Activated T-helper 1 cell treated with Interleukin-2 at 50 U/mL for 16 hours (primary cell): ENCODE measurements at places on chromosomes 16 and 17.

GRCh38 chr17:72671016-72671415 lies 421.5 kb downstream of the SLC39A11 start:
- no peak for DNase-seq

DNA sequence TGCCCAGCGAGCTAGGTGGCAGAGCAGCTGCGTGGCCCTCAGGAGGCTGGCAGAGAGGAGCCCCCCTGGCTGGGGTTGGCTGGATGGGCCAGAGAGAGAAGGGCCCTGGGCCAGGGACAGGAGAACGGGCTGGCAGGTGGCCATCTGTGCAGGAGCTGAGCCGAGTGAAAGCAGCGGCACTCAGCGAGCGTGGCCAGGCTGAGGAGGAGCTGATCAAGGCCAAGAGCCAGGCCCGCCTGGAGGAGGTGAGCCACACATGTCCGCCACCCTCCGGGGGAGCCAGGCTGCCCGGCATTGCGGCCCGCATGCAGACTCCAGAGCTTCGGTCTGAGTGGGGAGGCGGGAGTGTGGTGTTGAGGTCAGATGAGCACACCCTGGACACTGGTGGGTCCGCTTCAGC lies 2.1 kb upstream of the RAC3 start:
- DNase-seq, result no peak

GRCh38 chr17:41527063-41528023 lies 765 bp downstream of the KRT19 start:
- no peak for DNase-seq

DNA sequence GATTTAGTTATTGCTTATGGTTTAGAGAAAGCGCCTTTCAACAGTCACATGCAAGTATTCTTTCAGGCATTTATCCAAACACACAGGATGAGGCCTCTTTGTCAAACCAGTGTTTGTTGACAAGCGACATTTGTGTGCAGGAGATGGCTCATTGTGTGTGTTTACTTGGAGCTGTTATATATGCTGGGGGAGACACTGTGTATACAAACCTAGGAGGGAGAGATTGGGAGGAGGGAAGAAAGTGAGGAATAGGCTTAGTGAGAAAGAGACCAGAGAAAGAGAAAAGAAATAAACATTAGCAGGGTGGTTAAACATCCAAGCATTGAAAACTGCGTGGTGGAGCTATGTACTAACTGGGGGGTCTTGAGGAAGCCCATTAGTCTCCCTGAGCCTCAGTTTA lies 437.6 kb downstream of the MAF start:
- no peak for DNase-seq

GRCh38 chr17:798246-798645 lies 16.1 kb downstream of the MRM3 start:
- no peak for DNase-seq

DNA sequence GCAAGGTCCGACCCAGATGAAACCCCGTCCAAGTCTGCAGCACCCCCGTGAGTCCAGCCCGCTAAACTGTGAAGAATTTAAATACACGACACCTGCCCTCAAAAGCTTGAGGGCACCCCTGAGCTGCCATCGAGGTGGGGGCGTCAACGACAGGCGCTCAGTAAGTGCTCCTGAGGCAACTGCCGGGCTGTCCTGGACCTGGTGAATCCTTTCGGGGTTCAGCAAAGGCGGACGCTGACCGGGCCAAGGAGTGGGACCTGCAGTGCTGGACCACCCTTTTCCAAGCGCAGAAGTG lies 512 bp upstream of the ENDOV start:
- no peak for DNase-seq

DNA sequence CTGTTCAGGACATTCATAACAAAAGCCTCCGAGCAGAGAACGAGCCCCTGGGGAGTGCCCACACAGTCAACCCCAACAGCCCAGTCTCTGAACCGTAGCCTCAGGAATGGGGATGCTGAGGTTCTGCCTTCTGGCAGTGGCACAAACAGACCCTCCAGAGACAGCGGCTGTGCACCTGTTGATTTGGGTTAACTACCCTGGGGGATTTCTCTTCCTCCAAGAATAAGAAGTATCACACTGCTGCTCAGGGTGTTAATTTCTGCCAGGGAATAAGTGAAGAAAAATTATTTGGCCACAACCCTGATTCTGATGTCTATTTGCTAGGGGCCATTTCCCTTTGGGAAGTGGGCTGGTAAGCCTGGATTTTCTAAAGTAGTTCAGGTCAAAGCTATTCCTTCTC lies 51.0 kb upstream of the PIRT start:
- DNase-seq, result no peak

DNA sequence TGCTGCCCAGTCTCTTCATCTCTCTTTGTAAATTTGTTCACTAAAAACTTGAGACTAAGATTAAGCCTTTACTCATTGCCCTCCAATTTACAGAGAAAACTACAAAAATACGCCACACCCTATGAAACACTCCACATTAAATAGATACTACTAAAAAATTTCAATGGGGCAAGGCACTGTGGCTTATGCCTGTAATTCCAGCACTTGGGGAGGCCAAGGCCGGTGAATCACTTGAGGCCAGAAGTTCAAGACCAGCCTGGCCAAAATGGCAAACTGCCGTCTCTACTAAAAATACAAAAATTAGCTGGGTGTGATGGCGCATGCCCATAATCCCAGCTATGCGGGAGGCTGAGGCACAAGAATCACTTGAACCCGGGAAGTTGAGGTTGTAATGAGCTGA lies 3.8 kb downstream of the UBE2O start:
- DNase-seq, result no peak

GRCh38 chr17:41812381-41813151 lies at the start of gene FKBP10:
Gene FKBP10, plus strand, starts transcription at chr17:41813004. Its CDS starts 31 bp downstream, at chr17:41813035.
- DNase-seq, result peak; percentile 9

GRCh38 chr16:64290461-64290860 lies 831.4 kb downstream of the CDH11 start:
- DNase-seq, result no peak

DNA sequence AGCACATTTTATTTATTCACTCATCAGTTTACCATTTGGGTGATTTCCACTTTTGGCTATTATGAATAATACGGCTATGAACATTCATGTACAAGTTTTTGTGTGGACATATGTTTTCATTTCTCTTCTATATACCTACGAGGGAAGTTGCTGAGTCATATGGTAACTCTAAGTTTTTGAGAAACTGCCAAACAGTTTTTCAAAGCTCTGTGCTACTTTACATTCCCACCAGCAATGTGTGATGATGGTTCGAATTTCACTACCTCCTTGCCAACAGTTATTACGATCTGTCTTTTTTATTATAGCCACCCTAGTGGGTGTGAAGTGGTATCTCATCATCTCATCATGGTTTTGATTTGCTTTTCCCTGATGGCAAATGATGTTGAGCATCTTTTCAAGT lies 63.7 kb upstream of the MRTFB start:
- DNase-seq, result no peak

- peak; percentile 7 for DNase-seq
Observed at GRCh38 chr17:42275527-42276358, 448 bp downstream of the STAT5B start.

GRCh38 chr17:1830288-1830687 lies 483 bp downstream of the RPA1 start:
- DNase-seq, result no peak
